AG09309 (cell line): ENCODE measurements at places on chromosomes 11 and 22.
A peak's percentile ranks its signal among the peaks of the same experiment; 100 is the strongest.

DNA sequence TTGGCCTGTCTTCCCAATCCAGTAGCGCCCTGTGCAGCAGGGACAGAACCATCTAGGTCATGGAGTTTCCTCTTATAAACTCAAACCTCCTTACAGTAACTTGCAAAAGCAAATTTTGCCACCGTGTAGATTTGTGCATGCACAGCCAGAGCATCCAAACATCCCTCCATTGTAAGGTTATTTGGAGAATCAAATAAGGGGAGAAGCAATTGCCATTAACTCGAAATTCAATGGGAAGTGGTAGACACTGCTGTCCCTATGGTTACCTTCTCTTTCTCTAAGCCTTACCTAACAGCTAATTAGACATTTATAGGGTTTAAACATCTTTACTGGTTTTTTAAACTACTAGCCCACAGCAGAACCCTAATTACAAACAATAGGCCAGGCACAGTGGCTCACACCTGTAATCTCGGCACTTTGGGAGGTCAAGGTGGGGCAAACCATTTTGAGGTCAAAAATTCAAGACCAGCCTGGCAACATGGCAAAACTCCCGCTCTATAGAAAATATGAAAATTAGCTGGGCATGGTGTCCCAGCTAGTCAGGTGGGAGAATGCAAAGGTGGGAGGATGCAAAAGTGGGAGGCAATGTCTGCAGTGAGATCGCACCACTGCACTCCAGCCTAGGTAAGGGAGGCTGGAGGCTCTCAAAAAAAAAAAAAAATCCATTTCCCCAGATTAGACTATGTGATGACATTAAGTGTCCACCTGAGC lies 6.6 kb downstream of the HSPA8 start:
- DNase-seq: no peak

DNA sequence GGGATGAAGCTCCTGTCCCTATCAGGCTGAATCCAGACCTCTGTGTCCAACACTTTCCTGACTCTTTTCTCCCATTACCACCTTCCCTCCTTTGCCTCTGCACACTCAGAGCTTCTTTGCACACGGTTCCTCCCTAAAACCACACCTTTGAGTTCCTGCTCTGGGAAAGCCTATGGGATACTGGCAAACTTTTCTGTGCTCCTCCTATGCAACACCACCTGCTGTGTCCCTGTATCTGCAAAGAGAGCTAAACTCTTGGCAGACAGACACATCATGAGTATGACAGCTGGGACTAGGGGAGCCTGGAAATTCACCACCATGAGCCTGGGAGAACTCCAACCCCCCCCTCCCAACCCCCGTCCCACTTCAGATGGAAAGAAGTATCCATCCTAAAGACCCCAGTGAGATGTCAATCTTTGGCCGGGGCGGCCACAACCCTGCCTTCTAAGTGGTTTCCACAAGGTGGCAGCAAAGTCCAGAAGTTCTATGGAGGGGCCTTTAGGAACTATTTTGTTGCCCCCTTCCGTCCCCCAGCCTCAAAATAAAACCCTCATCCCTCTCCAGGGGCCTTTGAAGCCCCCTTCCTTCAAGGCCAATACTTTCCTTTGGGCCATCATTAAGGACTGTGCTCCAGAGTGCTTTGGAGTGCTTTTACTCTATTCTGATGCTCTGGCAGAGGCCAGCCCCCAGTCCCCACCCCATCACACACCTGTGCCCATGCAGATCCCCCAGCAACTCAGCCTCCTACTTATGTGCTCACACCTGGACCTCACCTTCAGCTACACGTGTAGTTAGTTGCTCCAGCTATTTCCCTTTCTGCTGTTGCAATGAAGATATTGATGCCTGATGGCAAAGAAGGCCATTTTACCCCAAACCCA lies 19.4 kb downstream of the HTR3A start:
- no peak for DNase-seq

GRCh38 chr11:104320097-104320496 lies 156.2 kb upstream of the PDGFD start:
- DNase-seq: no peak

- DNase-seq: no peak
These were observed 13.5 kb downstream of the FSHB start for GRCh38 chr11:30244265-30244664.

GRCh38 chr11:9527481-9528135 lies 45.9 kb upstream of the WEE1 start:
- DNase-seq: peak; percentile 71

DNA sequence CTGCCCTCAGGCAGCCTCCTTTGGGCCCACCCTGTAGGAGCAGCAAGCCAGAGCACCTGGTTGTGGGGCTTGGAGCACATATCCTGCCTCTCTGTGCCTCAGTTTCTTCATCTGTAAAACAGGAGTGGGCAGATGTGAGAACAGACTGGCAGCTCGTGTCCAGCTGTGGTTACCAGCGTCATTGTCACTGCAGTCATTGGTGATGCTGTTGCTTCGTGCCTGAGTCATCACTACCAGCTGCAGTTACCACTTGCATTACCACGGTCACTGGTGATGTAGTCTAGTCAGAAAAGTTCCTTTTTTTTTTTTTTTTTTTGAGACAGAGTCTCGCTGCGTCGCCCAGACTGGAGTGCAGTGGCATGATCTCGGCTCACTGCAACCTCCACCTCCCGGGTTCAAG lies 20.4 kb downstream of the RSPH14 start:
- DNase-seq: no peak
